Left colon (tissue), 2 donors: ENCODE measurements at places on chromosomes 12 and 14.

- DNase-seq: no peak
These were observed 19.2 kb downstream of the XRCC3 start for GRCh38 chr14:103696070-103696402.

GRCh38 chr12:31578632-31579031 lies 12.3 kb downstream of the DENND5B start:
- DNase-seq: no peak

- no peak for DNase-seq
These were observed 108.0 kb upstream of the MAX start for GRCh38 chr14:65210118-65210821.

DNA sequence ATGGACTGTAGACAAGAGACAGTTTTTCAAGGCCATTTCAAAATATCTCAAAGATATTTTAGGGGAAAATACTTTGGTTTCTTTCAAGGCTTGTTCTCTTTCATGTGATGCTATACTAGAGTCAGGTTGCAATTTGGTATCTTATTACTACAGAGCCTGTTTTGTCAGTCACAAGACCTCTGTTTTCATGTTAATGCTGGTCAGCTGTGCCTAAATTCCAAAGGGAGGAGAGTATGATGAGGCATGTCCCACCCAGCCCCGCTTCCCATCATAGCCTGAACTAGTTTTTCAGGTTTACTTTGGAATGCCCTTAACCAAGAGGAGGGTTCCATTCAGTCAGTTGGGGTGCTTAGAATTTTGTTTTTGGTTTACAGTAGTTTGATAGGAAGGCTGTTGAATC lies 52.6 kb downstream of the GPHB5 start:
- DNase-seq: no peak

DNA sequence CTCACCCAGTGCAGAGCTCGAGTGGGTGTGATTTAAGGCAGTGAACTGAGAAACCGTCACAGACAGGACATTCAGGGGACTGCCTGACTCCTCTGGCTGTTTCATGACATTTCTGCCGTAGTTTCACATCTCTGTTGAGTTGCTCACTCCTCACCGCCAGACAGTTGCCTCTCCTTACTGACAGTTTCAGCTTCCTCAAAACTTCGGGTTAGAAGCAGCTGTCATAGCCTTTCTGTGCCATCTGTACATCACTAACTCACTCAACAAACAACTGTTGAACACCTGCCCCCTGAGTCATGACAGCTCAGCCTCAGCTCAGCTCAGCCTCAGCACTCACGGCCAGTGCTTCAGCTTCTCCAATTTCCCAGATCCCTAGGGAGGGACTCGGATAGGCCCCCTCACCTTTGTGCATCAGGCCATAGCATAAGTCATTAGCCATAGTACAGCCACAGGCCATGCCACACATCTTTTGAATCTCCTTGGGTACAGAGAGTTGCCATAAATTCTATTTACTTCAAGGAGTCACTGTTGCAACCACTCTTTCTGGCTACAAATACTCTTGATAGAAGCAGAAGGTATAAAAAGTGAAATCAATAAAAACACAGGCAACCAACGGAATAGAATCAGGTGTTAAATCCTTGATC lies 6.2 kb upstream of the SLC15A4 start:
- no peak for DNase-seq
